Left renal pelvis (tissue), 4 donors: ENCODE measurements at places on chromosomes 4 and X. TPM values are rescaled to one million over a fixed set of nuclear protein-coding genes. Genes with fewer than 3 reads are reported as not detected.

- DNase-seq: no peak
These were observed 425.0 kb downstream of the FAT4 start for GRCh38 chr4:125739760-125740159.

GRCh38 chr4:120921456-120922380 lies 808 bp downstream of the PRDM5 start:
- no peak for DNase-seq

IRAK1 gene
- 67.0 TPM for polyA plus RNA-seq

CFI gene
- polyA plus RNA-seq: 71.2 TPM

- DNase-seq: no peak
These were observed 250.7 kb downstream of the ARAP2 start for GRCh38 chr4:35993606-35994005.

GRCh38 chr4:6403400-6403685 lies 69.1 kb downstream of the PPP2R2C start:
- DNase-seq: no peak

DNA sequence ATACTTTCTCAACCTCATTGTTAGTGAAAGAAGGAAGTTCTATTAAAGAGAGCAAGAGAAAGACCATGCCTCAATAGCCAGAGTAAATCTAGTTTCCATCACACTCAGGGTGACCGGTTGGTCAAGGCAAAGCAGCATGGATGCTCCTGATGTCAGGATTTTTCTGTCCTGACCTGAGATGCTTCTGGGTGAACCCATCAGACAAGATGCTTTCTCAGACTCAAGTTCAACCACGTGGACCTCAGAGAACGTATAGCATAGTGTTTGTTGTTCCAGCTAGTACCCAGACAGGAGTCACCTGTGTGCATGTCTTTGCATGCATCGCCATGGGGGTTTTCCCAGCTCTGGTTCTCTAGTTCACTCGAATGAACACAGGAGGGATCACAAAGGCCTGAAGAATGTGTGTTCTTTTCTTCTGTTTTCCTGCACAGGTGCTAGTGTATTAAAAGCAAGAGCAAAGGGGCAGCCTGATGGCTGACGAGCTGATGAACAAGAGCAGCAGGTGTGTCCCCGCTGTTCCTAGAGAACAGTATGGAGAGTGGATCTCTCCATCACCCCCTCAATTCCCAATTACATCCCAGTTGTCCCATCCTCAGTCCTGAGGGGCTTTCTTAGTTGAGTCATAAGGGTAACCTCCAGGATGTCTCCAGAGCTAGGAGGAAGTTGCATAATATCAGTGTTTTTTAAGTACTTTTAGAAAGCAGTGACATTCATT lies 110.5 kb upstream of the ENPP6 start:
- DNase-seq: no peak
